ENCODE measurements at places on chromosomes 2 and 18.

GRCh38 chr2:152497481-152498052 is 162.6 kb downstream of the FMNL2 start:
- DNase-seq = no peak

GRCh38 chr2:121239471-121239870 is 45.5 kb downstream of the TFCP2L1 start:
- no peak for DNase-seq

DNA sequence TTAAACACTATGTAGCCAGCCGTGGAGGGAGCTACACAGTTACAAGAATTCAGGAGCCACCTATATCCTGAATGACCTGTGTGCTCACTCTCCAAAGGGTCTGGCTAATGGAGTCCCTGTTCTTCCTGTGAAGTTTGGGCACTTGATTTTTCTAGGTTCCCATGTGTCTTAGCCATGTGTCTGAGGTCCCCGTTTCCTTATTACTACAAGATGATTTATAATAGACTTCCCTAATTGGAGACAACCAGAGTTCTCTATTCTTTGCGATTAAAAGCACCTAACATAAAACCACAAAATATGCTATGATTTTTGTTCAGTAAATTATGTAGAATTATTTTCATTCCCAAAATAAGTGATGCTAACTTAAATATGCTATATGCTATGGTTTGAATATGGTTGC is 83.4 kb downstream of the PDK1 start:
- DNase-seq = no peak

- peak; percentile 54 for DNase-seq
Observed at GRCh38 chr18:9475643-9476591, 604 bp downstream of the RALBP1 start.

- DNase-seq = no peak
Observed at GRCh38 chr18:26335571-26336487, 109.6 kb downstream of the TAF4B start.

DNA sequence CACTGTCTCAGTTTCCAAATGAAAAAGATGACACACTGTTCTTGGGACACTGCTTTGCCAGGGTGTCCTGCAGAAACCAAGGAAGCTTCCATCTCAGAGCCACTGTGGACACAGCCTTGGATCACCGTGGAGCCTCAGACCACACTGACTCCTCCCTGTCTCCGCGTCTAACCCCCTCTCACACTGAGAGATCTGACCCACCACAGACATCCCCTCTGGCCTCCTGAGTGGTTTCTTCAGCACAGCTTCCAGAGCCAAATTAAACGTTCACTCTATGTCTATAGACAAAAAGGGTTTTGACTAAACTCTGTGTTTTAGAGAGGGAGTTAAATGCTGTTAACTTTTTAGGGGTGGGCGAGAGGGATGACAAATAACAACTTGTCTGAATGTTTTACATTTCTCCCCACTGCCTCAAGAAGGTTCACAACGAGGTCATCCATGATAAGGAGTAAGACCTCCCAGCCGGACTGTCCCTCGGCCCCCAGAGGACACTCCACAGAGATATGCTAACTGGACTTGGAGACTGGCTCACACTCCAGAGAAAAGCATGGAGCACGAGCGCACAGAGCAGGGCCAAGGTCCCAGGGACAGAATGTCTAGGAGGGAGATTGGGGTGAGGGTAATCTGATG is 113.4 kb upstream of the PKDCC start:
- DNase-seq = no peak

DNA sequence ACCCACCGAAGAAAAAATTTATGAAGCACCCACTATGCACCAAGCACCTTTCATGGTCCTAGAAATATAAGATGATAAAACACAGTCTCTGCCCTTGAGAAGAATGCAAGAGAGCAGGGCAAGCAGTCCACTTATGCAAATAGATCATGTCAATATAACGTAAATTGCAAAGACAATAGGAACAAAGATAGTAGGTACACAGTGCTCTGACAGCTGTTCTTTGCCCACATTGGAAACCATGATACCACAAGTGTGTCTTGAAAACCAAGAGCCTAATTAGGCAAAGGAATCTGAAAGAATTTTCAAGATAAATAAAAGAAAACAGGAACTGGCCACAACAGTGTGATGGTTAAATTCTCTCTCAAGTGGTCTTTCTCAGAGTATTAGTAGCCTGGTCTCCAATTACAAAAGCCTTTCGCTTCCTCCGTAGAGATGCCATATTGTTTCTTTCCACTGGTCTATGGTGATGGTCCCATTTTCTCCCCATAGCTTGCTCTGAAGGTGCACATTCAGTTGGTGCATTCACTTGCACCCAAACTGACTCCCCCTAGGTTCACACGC is 108.5 kb downstream of the VWC2L start:
- no peak for DNase-seq

DNA sequence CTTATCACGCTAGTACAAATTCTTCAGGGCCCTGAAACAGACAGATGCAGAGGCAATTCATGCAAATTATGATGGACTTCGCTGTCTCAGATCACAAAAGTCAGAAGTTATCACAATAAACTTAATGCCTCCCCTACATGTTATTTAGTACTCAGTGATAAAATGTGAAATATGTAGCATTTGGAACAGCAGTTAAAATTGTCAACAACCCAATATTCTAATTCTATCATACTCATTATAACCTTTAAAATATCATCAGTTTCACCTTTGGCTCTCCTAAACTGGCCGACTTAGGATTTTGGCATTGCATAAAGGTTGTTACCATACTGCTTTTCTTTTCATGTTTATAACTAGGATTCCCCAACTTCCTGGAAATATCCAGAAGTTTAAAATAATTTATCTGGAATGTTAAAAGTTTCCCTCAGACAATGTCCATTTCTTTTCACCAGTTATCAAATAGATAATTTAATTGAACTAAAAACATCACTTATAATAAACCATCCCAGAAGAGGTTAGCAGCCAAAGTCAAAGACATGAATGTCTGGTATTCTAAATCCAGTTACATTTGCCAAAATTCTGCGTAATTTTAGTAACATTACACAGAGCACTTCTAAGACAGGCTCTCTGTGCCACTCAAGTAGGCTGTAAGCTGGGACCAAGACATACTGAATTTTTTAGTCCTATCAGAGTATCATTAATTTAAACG is 239.8 kb downstream of the RBM43 start:
- DNase-seq = no peak

- DNase-seq = peak; percentile 54
Observed at GRCh38 chr2:68368654-68369336, 3.7 kb downstream of the PLEK start.

- no peak for DNase-seq
Observed at GRCh38 chr18:77550625-77551024, 301.0 kb downstream of the GALR1 start.

DNA sequence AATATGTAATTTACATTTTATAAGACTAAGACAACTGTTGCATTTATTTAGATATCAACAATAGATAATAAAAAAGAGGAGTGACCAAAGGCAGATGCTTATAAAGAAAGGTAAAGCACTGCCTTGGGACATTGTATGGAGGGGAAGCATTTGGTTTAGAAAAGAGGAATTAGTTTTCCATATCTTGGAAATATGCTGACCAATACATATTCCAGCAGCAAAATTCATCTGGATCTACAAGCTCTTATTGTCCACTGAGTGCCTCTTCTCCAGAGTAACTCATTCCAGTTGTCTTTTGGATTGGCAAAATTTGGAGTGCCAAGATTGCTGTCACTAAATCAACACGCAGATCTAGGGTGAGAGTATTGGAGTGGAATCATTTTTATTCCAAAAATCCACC is 8.9 kb upstream of the VPS4B start:
- no peak for DNase-seq

DNA sequence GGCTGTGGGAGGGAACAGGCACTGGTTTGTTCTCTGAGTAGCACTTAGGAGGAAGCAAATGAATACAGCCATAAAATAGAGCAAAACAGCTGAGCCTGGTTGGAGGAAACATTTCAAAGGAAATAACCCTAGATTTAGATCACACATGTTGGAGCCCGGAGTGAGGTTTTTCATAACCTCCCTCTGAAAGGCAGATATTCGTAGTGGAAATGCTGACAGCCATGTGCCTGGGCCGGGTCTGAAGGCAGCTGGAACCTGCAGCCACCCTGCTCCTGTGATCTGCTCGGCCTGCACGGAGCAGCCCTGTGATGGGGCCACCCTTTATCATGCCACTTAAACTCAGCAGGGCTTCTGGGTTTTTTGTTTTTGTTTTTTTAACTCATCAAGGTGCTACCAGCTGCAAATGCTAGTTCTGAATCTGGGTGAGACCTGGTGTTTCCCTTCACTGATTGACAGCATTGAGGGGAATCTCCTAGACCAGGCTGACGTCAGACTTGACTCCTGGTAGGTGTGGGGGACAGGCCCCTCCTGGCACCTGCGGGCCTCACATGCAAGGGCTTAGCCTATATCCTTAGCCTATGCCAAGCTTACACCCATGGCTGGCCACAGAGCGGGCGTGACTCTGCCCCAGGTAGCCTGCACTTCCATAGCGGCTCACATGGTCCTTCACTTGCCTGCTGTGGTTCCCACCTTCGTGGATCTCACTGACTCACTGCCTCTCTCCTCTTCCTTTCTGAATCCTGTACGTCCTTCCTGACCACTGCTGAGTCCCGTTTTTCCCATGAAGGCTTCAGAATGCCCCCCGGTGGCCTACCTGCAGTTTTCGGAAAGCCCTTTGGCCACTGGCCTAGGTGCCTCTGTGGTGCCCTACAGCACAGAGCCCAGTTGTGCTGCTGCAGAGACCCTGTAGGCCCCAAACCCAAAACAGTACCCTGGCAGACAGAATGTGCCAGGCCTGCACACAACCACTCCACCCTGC is 217.3 kb downstream of the SEPTIN10 start:
- no peak for DNase-seq

- DNase-seq = no peak
Observed at GRCh38 chr2:96374211-96374951, 38.8 kb downstream of the NCAPH start.

DNA sequence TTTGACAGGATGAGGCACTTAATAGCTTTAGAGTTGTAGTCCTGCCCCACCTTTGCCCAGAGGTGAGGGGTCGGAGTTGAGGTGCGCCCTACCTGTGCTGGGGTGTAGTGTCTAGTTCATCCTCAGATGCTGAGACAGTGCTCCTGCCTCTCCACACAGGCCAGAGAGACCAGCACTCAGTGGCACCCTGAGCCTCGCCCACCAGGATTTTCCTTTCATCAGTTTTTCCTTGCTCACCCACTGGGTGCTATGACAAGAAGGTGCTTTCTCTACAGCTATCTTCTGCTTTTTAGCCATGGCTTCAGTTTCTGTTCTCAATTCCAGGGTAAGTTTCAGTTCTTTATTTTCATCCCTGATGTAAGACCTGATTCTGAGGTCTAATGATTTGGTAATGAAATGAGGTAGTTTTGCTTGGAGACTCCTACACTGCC is 16.8 kb upstream of the TMEM131 start:
- no peak for DNase-seq

DNA sequence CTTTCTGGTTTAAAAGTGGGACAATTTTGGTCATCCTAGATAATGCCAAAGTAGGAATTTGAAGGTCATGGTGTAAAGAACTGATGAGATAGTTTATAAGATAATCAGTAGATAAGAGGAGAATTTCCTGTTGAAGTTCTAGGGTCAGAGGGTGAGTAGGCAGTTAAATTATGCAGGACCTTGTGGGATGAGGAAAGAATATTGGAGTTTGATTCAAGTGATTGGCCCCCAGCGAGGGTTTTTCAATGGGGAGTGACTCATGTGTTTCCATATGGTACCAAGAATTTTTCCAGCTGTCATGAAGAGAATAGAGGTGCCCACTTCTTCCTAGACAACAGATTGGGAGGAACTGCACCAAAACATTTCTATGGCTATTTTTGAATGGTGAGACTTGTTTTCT is 940.2 kb upstream of the ZEB2 start:
- no peak for DNase-seq

DNA sequence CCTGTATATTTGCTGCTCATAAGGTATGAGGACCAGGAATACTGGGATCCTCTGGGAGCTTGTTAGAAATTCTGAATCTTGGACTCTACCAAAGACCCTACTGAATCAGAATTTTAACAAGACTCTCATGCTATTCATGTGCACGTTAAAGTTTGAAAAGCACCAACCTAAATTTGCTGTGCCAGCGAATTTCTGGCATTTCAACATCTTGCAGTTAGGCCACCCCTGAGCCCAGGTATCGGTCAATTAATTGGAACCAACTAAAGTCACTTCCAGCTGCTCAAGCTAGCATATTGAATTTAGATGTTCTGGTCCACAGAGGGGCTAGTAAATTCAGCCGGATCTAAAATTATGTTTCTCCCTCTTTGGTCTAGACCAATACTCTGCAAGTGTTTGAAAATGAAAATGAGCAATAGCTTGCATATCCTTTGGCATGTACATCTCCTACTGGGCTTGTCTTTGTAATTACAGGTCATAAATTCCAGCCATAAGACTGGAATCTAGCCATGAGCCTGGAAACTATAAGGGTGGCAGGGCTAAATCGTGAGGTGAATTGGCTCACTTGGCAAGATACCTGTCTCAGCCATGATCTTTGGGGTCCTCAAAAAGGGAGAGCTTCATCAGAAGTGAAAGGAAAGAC is 72.4 kb downstream of the SKA1 start:
- no peak for DNase-seq

DNA sequence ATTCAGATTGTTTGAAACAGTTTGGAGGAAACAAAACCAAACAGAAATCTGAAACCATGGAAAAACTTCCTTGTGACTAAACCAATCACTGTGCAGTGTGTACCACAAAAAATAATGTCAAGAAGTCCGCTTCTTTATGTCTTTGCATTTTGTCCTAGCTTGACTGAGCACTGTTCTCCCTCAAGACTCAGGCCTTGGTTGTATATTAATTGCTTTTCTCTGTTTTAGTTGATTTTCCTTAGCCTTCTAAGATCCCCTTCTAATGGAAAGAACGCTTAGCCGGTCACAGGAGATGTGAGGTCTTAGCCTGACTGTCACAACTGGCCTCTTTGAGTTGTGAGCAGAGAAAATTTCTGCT is 56.6 kb downstream of the LCLAT1 start:
- no peak for DNase-seq

- no peak for DNase-seq
Observed at GRCh38 chr2:30677861-30678385, 129.3 kb downstream of the CAPN13 start.

DNA sequence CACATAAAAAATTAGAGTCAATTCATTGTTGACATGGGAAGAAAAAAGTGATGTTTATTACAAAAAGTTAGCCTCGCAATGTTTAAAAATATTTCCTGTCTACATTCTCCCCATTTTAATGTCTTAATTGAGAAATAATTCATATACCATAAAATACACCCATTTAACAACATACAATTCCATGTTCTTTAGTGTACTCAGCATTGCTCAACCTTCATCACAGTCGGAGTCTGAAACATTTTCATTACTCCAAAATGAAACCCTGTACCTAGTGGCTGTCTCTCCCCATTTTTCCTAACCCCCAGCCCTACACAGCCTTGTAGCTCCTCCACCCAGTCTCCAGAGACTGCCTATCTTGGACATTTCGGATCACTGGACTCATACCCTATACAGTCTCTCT is 103.9 kb upstream of the CBLN2 start:
- DNase-seq = no peak

GRCh38 chr2:228847684-228848083 is 423.4 kb downstream of the PID1 start:
- no peak for DNase-seq

- no peak for DNase-seq
Observed at GRCh38 chr2:28544922-28545589, 49.2 kb downstream of the PLB1 start.

GRCh38 chr2:217218269-217219163 is 358.7 kb upstream of the TNP1 start:
- DNase-seq = no peak
